ENCODE measurements at places on chromosomes 7 and 10.

DNA sequence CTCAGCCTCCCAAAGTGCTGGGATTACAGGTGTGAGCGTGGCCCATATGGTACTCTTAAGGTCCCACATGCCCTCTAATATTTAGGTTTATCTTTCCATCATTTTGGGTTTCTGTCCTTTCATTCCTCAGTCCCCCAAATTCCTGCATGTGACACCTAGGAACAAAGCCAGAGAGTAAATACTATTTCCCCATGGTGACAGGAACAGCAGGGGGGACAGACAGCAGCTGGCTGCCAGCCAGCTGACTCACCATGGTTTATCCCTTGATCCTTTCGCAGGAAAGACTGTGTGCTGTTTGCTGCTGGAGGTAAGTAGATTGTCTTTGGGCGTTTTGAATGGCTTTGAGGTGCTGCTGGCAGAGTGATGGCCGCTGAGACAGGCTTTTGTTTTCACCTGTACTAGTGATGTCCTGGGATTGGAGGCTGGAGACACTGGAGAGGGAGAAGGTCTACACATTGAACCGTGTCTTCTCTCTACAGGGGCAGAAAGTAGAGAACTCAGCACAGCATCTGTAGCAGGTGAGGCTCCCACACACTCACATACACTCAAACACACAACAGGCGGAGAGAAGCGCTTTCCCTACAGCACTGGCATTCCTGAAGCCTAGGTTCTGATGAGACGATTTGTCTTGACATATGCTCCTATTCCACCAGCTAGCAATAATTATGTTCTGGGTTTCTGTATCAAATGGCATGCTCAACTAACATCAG is 83.7 kb upstream of the EFCAB10 start:
- no peak for DNase-seq

DNA sequence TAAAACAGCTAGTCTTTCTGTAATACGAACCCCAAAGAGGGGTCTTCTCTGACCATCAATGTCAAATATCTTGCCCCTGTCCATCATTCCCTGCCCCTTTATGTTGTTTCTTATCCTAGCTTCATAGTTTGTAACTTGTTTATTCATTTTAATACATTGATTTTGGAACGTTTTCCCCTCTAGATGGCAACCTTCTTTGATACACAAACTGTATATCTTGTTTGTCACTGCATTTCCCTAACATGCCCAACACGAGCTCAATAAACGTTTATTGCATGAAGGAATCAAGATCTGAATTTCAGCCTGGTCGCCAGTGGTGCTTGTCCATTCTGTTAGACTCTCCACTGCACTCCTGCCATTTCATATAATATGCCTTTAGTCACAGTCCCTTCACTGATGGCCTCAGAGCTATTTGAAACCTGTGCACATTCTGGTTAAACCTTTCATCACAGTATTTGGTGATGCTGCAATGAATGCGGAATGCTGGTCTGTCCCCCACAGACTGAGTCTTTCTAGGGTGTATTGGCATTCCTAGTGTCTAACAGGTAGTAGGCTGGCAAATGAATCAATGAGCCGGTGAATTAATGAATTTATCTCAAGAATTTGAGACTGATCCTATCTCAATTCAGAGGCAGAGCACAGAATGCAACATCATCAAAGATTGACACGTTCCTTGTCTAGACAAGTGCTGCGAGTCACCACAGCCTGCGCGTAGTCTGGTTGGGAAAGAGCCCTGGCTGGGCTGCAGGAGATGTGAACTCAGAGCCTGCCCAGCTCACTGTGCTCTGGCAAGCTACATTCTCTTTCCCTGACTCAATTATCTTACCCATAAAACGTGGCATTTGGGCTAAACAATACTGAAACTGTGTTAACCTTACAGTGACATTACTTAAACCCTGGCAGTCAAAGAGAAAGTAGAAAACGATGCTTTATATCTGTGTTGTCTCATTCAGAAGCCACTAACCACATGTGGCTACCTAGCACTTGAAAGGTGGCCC is 55.2 kb upstream of the FRMD4A start:
- peak; percentile 73 for DNase-seq

DNA sequence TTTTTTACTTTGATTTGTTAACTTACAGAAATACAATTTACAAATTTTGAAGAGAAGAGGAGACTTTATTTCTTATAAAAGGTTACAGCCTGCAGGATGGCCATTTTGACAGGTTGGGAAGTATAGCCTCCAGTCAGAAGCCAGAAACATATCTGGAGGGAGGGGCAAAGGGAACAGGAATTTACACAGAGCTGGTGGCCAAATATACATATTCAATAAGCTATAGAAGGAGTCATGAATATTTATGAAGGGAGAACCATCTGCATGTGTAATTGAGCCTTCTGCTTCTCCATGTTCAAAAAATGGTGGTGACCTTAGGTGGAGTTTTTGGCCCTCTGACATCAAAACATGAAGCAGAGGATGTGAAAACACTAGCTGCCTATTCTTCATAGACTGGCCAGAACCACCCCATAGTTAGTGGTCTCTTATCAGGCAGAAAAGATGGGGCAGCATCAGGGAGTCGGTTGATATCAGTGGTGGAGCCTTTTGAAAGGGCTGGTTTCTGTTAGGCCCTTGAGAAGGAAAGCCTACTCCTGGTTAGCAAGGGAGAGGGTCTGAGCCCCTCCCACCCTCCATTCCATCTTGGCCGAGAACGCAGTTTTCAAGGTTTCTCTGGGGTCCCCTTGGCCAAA is 57.2 kb downstream of the ENTPD1 start:
- DNase-seq = no peak

- DNase-seq = no peak
Measured at GRCh38 chr10:89053555-89053954, 63.0 kb downstream of the FAS start.
